ENCODE measurements at places on chromosomes 11 and 22.

- DNase-seq, result no peak
Observed at GRCh38 chr22:50530580-50530876, 716 bp upstream of the TYMP start.

DNA sequence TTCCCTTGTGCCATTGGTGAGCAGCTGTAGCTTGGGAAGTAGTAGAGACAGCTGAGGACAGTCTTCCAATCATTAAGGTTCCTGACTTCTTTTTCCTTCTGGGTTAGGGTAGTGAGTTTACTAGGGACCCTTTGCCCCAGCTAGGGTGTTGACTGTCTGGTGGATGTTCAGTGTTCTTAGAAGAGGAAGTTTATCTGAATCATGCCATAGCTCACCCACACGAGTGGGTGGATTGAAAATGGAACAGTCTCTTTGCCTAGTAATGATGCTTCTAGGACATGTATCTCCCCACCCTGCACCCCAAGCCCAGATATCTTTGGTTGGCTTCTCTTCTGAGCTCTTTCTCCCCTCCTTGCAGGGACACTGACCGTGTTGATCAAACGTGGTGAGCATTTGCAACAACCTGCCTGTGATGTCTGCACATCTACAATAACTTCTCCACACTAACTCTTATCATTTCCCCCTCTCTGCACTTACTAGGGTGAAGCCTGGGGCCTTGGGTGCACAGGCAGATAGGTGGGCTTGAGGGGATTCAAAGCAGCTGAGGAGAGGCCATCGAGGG, 57.1 kb upstream of the HORMAD2 start:
- no peak for DNase-seq

GRCh38 chr11:94305146-94305545, 766 bp downstream of the IZUMO1R start:
- DNase-seq, result no peak

DNA sequence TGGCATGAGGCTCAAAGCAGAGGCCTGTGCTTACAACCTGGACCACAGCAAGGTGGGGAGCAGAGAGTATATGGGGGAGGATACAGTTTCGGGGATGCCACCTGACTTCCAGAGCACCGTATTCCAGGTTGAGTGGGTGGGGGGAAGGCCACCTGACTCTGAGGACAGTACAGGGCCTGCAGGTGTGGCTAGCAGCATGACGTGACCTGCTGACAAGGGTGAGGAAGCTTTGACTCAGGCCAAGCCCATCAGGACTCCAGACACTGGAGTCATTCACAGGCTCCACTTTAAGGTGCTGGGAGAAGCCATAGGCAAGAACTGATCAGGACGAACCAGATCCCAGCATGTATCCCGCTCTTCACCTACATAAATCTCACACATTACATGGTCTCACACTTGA, 34.6 kb upstream of the CRTAM start:
- DNase-seq, result no peak

DNA sequence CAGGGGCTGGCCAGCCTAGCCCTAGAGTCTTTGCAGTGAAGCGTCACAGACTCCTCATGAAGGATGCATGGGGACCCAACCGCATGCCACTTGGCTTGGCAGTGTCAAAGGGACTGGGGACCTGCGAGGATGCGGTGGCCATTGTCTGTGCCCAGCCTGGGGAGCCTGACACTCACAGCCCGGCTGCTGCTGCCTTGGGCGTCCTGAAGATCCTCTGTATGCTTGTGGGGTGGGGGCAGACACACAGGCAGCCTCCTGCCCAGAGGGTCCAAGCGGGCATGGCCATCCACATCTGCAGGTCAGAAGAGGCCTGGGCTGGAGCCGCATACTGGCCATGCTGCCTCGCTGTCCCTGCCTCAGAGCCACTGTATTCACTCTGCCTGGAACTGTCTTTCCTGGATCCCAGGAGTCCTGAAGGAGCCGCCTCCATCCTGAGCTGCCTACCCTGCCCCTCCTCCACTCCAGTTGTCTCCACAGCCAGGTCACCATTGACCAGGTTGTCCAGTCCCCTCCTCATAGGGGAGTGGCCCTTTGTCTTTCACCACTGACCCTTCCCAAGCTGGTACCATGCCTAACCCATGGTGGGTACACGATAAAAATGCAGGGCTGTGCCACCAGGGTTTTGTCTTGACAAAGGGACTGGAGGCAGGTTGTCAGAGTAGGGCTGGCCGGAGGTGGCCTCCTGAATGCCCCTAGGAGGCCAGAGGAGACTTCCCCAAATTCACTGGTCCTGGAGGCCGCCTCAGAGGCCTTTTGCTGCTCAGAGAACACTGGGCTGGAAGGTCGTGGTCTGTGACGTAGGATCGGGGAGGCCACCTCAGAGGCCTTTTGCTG, 107.0 kb downstream of the KCNQ1OT1 start:
- DNase-seq, result peak; percentile 71

DNA sequence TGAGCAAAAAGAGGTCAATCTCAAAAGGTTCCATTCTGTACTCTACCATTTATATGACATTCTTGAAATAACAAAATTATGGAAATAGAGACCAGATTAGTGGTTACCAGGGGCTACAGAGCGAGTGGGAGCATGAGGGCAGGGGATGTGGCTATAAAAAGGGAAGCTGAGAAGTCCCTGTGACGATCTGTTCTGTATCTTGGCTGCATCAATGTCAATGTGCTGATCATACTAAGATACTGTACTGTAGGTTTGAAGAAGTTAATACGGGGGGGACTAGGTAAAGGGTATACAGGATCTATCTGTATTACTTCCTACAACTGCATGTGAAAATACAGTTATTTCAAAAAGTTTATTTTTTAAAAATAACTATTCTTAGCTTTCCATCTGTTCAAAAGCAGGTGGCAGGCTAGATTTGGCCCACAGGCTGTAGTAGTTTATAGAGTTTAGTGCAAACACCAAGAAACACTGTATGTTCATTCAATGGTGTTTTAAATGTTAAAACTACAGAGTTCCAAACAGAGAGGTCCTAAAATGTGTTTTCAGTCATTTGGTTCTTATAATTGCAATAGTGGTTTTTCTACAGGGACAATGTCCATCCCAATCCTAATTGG, 78.2 kb downstream of the SMCO4 start:
- no peak for DNase-seq

DNA sequence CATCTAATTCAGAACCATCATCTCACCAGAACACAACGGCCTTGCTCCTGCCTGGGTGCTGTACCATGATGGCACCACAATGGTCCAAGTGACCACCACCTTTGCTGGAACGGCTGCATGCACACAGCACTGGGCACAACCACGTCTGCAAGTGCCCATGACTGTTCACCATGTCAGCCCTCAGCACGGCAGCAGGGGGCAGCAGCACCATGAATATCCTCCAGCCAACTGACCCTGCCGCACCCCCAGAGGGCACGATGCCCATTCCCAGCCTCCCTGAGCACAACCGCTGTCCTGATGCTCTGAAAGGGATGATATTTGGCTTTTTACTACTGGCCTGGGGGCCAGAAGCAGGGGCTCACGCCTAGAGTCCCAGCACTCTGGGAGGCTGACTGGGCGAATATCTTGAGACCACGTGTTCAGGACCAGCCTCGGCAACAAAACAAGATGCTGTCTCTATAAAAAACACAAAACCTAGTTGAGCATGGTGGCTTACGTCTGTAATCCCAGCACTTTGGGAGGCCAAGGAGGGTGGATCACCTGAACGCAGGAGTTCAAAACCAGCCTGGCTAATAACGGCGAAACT, 25.7 kb downstream of the DRD4 start:
- no peak for DNase-seq

DNA sequence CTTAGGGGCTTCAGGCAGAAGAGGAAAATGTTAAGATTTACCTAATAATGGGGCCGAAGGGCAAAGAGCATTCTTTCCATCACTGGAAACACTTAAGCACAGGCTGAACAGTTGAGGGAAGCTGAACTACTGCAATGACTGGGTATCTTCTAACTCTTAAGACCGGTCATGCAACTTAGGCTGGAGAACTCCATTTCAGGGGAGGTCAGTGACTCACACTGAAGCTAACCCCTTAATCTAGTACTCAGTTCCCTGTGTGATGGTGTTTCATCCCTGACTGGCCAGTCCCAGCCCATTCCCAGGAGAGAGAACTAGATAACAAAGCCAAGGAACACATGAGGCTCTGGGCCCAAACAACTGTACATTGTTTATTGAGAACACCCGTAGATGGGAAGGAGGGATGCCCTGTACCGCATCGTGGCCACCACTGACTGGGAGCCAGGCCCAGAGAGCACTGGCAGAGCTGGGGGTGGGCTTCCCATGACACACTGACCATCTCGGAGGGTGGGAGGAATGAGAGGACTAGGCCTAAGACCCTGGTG, 10.5 kb downstream of the RPL27A start:
- DNase-seq, result no peak

- DNase-seq, result no peak
Observed at GRCh38 chr11:130728185-130729180, 187.8 kb downstream of the SNX19 start.

DNA sequence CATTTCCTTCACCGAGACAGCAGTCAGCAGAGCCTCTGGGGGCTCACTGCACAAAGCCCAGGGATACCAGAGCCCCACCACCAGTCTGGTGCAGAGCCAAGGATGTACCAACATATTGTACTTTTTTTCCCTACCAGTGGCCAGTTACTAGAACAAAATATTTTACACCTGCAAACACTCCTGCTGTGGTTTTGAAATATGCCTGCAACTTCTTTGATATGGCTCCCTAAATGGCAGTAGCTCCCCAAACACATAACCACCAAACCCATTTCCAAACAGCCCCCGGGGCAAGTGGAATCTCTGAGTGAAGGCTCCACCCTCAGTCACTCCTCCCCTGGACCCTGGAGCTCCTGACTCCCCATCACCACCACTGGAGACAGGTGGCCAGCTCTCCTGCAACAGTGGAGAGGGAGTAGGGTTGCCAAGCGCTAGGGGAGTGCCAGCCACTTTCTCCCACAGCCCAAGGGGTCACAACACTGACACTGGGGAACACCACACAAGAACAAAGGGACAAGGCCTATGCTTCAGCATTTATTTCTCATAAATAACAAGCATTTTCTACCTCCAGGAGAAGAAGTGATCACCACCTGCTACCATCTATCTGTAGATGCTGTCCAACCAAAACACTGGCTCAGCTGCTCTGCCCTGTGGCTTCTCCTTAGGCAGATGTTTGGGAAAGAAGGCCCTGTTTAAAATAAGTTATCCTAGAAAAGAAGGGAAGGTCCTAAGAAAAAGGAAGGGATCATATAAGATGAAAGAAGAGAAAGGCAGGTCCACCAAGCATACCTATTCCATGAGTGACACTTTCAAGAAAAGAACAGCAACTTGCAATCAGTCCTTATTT, 15.1 kb downstream of the DGCR2 start:
- DNase-seq, result no peak

- no peak for DNase-seq
Observed at GRCh38 chr11:128456566-128457268, 130.6 kb downstream of the ETS1 start.

- DNase-seq, result no peak
Observed at GRCh38 chr11:18455686-18456372, at the start of gene LDHAL6A. TSS of gene LDHAL6A (plus strand) at chr11:18455856. CDS start at chr11:18456681, 825 bp downstream.

DNA sequence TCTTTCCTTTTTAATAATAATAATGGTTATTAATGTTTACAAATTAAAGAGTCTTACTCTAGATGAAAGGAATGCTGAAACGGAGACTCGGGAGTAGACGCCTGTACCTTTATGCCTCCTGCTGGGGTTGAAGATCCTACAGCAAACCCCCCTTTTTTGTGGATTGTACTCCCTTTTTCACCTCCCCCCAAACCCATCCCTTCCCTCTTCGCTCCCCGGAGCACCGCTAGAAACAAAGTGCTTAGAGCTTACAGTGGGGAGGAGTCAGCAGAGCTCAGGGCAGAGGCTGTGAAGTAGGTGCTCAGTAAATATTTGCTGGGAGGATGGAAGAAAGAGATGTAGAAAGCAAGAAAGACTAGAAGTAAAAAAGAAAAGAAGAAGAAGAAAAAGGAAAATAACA, 169.7 kb downstream of the NXPE2 start:
- DNase-seq, result no peak

GRCh38 chr22:30994960-30995359, 25.9 kb downstream of the TUG1 start:
- no peak for DNase-seq

DNA sequence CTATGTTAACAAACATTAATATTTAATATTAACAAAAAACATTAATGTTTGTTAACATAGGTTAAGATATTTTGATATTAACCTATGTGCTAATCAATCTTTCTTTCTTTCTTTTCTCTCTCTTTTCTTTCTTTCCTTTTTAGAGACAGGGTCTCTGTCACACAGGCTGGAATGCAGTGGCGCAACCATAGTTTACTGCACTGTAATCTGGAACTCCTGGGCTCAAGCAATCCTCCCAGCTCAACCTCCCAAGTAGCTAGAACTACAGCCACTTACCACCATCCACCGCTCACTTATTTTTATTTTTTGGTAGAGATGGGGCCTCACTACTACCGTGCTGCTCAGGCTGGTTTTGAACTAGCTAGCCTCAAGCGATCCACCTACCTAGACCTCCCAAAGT, 13.2 kb downstream of the SIK3 start:
- DNase-seq, result no peak

- peak; percentile 14 for DNase-seq
Observed at GRCh38 chr11:11577251-11577855, 44.5 kb downstream of the GALNT18 start.

- no peak for DNase-seq
Observed at GRCh38 chr11:74037309-74037708, 28.4 kb upstream of the UCP3 start.

GRCh38 chr11:85848006-85848405, 7.2 kb upstream of the CCDC83 start:
- no peak for DNase-seq

DNA sequence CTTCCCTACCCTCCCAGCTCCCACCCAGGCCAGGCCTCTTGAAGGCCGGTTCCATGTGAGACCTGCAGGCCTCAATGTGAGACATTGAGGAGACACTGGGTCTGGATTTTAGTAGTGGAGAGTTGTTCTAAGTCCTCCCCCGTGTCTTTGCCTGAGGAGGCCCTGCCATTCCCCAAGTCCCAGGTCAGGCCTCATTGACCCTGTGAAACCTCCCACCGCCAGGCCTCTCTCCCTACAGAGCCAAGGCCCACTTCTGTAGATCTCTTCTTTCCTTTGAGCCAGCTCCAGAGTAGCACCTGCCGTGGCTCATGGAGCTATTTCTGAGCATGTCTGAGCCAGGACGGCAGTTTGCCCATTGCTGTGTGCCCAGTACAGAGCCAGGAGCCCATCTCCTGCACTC, 1419.6 kb downstream of the TBC1D22A start:
- DNase-seq, result peak; percentile 84

GRCh38 chr22:50259302-50259701, 2.2 kb downstream of the MAPK12 start:
- DNase-seq, result no peak

DNA sequence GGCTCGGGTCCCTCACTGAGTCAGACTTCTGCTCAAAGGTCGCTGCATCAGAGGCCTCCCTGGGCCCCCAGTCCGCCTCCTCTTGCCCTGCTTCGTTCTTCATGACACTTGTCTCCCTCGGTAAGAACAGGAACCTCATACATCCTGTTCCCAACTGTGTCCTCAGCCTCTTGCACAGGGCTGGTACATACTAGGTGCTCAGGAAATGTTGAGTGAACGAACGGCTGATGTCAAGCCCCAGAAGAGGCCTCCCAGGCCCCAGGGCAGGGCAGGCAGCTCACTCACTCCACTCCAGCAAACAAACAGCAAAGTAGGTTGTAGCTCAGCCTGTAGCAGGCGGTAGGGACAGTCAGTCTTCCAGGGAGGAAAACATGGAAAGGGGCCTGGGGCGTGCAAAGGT, 17.2 kb downstream of the SYNGR1 start:
- DNase-seq, result no peak

GRCh38 chr22:41512421-41513194, 31.7 kb downstream of the POLR3H start:
- DNase-seq, result no peak

All from vagina (tissue), 2 donors.